ENCODE measurements at places on chromosomes 3 and 15.

GRCh38 chr3:195095035-195095703, 175.8 kb downstream of the XXYLT1 start:
- no peak for DNase-seq

- DNase-seq, result no peak
Observed at GRCh38 chr3:180802837-180803236, 109.6 kb upstream of the FXR1 start.

DNA sequence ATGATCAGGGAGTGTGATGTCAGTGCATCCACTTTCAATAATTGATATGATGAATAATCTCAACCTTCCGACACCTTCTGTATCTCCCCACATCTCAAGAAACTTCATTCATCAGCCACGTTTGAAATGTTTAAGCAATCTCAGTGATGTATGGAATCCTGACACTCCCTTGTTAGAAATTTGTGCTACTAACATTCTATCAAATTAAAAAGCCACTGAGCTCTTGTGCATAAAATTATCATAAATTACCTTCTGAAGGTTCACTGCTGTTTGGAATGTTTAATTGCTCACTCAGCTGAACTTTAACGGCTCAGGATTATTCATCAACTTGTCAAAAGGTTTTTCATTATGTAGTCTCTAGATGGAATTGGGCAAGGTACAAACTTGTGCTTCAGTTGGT, 108.4 kb upstream of the DPH6 start:
- no peak for DNase-seq

DNA sequence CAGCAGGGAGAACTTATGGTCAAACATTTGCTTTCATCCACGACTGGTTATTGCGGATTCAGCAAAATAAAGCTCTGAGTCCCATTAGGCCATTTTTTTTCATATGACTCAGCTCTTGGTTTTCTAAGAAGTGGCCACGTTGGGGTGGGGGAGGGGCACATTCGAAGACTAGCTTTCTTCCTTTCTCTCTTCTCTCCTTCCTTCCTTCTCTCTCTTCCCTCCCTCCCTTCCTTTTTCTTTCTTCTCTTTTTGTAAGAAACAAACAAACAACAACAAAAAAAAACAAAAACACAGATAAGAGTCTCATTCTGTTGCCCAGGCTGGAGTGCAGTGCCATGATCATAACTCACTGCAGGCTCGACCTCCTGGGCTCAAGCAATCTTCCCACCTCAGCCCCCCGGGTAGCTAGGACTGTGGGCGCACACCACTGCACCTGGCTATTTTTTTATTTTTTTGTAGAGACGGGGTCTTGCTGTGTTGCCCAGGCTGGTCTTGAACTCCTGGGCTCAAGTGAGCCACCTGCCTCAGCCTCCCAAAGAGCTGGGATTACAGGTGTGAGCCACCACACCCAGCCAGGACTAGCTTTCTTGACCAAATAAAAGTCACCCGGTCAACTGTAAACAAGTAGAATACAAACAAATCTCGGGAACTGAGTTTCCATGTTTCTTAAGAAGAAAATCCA, 41.6 kb downstream of the ABCC5 start:
- no peak for DNase-seq

DNA sequence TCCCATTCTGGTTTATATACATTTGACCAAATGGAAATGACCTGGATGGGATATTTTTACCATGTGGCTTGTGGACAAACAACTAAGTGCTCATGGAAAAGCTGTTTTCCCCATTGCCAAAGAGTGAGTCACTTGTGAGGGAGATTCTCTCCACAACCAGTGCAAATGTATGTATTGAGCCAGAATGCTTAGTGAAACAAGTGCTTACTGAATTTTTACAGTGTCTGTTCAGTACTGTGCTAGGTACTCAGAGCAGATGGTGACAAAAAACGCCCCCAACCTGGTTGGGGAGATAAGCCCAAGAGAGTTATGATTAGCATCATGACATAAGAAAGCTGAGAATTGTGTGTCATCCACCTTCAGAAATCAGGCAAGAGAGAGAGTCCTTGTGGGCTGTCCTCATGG, 2.3 kb downstream of the CHP1 start:
- no peak for DNase-seq

GRCh38 chr3:26963361-26963743, 340.8 kb downstream of the LRRC3B start:
- no peak for DNase-seq

GRCh38 chr15:39362821-39363561, 217.9 kb upstream of the THBS1 start:
- no peak for DNase-seq

DNA sequence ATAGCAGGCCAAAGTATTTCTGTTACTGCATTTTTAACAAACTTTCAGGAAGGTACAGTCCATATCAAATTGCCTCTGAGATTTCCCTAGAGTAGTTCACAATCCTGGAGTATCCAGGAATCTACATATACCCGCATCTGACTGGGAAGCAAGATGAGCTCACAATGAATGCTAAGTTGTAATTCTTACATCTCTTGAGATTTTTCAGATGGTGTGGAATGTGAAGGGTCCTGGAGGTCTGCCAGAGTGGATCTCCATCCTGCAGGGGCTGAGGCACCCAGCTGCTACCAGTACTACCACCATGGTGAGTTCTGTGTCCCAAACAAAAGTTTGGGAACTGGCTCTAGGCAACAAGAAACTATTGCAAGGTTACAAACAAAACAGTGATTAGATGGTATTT, 156.7 kb upstream of the CCDC54 start:
- no peak for DNase-seq

GRCh38 chr3:14181253-14181652, 2.6 kb downstream of the LSM3 start:
- no peak for DNase-seq

DNA sequence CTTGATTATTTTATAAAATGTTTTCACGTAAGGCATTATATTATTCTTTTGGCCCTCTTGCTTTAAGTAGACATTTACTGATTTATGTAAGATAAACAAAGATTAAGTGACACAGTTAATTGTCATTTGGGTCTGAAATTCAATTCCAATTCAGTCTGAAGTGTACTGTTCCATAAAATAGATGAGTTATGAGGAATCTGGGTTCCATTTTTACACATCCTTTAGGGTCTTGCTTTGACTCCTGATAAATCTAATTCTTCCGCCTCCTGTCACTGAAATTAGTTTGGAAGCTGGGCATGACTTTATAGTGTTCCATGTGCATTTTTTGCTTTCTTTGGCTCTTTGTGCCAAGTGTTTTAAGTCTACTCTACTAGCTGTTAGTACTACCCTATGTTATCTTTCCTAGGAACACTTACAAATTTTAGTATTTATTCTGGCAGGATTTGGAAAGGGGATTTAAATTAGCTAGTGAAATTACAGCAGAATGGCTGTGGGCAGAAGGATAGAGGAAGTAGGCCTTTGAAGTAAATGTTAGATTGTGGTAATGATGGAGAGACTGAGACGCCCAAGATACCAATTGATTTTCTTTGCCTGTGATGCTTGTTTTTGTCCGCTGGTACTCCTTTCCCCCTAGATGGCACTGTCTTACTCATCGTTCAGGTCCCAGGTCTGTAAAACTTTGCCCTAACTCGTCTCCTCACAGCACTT, 14.3 kb downstream of the ARL8B start:
- DNase-seq, result no peak

DNA sequence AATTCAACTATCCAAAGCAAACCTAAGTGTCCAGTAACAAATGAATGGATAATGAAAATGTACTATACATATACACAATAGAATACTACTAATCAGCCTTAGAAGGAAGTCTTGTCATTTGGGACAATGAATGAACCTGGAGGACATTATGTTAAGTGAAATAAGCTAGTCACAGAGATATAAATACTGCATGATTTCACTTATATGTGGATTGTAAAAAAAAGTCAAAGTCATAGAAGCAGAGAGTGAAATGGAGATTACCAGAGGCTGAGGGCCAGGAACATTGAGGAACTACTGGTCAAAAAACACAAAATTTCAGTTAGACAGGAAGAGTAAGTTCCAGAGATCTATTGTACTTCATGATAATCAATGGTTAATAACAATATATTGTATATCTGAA, 33.6 kb downstream of the MYO5A start:
- no peak for DNase-seq

DNA sequence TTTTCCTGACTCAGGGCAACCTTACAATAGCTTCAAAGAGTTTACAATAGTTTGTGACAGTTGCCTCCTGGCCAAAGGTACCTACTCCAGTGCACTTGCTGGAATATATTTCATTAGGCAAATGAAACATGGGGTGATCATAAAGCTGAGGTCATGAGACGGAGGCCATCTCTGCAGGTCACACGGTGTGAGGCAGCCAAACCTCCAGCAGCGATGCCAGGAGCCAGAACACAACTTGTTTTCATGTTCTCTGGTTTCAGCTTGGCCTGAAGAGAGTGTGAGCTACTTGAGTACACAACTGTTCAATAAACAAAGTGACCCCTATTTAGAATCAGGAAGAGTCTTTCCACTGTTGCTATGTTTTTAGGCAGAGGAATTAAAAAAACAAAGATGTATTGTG, 42.7 kb upstream of the PYGO1 start:
- no peak for DNase-seq

GRCh38 chr3:196498297-196498696, 5.3 kb downstream of the RNF168 start:
- DNase-seq, result no peak

GRCh38 chr3:9732080-9732739, 675 bp downstream of the BRPF1 start:
- peak; percentile 25 for DNase-seq

DNA sequence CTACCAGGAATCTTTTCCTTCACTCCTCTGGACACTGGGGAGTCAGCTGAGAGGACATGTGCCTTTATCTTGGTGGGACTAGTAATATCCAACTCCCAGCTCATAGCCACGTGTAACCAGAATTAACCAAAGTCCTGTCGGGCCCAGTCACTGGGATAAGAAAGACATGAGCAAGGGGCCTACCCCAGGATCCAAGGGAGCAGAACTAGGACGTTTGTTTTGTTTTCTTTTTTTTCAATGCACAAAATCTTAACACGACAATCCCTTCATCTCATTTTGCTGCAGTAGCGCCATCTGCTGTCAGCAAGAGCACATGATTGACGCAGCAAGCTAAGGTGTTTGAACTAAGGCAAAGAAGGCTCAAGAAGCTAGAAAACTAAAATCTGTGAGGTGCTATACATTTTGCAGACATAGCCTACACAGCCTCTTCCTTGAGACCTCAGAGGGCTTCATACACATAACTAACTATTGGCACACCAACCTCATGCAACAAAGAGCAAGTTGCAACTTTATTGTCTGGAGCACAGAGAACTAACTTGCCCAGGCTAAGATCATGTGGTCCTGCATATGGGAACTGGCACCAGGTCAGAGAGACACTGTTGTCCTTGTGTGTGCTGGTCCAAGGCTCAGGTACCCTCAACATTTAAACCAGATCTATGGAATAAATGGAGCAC, 43.6 kb downstream of the RLBP1 start:
- DNase-seq, result peak; percentile 42

GRCh38 chr15:70869346-70869745, 15.4 kb upstream of the LARP6 start:
- no peak for DNase-seq

GRCh38 chr3:130814691-130815472, 68.3 kb upstream of the PIK3R4 start:
- no peak for DNase-seq

GRCh38 chr3:57919987-57920386, 88.2 kb upstream of the FLNB start:
- no peak for DNase-seq

- DNase-seq, result no peak
Observed at GRCh38 chr3:15099364-15100098, 583 bp upstream of the RBSN start.

GRCh38 chr3:132659000-132659364, 627 bp downstream of the ACAD11 start:
- no peak for DNase-seq

All from activated T-cell treated with anti-CD3 and anti-CD28 coated beads for 1 hour (primary cell).